Ovary (tissue), 10 donors: ENCODE measurements at places on chromosomes 2 and 18. TPM values are rescaled to one million over a fixed set of nuclear protein-coding genes. Genes with fewer than 3 reads are reported as not detected.

DNA sequence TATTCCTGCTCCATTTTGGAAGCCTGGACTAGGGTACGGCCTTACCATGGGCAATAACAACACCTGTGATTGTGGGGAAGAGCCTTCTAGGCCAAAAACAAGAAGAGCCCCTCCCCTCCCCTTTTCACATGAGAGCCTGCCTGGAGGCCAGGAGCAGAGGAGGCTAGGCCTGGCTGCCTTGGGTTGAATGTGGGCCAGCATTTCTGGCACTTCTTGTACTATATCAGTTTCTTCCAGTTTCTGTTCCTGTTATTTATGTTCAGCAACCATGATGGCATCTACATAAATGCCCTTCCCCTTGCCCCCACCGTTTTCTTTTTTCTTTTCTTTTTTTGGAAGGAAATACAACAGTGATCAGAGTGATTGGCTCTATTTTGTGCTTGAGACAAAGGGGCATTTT lies 58.4 kb downstream of the KCTD18 start:
- no peak for DNase-seq

DNA sequence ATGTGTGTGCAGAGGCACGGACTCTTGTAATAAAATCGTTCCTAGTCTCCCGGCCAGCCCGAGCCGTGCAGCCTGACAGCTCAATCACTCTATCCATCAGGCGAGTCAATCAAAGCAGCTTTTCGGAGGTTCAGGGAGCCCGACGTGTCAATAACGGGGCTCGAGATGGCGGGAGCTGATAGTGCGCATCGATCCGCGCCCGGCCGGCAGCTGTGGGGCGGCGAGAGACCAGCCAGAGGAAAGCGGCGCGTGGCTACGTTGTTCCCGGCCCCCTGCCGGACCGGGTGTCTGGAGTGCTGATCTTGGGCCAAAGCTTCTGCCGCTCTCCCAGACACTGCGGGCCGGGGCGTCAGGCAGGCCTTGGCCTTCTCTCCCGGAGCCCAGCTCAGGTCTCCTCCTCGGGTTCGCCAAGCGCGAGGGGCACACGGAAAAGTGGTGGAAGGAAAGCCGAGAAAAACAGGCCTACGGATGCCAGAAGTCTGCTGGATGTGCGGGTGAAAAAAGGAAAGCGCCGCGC lies 2.4 kb downstream of the EN1 start:
- no peak for DNase-seq

The NCL gene
- total RNA-seq, result 509 TPM

DNA sequence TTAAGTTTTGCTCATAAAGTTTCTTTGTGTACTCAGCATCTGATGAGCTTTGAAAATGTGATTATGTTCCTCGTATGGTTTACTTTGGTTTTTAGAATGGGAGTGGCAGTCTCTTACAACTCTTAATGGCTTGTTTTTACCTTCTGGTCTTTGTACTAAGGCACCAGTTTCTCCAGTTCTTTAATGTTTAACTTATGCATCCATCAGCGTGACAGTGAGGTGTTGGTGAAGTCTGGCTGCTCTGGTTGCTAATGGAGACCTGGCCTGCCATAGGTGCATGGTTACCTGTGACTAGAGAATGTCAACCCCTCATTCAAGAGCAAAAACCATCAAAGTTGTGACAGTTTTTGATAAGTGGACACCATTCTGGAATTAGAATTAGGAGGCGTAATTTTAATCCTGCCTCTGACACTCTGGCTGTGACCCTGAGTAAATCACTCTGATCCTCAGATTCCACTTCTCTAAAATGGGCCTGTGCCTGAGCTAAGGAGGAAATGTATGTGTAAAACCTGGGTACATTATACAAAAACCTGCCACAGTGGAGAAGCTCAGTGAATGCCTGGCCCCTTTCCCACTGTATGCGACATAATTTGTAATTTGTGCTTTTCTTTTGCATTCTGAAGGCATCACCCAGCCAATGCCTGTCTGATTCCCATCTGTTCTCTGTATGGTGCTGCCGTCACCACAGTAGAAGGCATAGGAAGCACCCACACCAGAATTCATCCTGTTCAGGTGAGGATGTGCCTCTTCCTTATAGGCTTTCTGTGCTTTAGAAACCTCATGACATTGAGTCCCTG lies 11.2 kb downstream of the AOX1 start:
- DNase-seq, result no peak

DNA sequence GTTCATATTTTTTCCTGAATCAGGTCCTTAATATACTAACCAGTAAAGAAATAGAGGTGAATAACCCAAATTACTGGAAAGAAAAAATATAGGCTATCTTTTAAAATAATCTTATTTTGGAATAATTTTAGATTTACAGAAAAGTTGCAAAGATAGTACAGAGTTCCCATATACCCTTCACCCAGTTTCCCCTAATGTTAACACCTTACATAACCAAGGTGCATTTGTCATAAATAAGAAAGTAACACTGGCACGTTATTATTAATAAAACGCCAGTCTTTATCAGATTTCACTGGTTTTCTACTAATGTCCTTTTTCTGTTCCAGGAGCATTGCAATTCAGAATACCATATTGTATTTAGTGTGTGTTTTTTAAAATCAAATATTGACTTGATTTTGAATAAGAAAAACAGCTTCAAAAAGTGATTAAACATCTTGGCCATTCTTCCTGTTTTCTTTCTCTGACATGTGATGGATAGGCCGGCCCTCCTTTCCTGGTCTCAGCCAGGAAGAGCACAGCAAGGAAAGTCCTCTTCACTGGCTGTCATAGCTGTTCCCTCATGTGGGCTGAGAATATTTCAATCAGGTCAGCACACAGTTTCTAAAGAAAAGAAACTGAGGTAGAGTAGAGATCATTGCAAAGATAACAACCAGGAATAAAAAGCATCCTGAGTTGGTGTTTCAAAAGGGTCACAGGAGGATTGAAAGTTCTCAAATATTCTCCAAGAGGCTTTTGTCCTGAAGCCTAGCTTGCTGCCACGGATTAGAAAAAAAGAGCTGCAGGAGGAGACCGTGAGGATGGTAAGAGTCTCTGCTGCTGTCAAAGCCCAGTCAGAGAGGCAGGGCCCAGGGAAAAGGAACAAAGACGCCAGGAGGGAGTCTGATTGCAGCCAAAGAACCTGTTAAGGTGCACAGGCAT lies 79.3 kb upstream of the ARL5A start:
- DNase-seq, result no peak

DNA sequence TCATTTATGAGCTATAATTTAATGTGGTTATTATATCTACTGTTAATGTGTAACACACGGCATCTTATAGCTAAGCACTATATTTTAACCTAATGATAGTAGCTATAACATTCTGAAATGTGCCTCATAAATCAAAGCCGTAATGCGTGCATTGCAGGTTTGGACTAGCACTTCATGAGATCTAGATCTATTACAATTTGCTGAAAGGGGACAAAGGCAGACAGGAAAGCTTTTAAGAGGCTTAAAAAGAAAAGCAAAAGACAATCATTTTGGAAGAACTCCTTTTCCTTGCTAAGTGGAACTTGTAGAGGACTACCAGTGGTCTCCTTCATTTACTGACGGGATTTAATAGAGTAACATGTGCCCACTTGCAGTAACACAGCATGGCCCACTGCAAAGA lies 213.1 kb downstream of the NBAS start:
- DNase-seq, result no peak

- DNase-seq, result peak; percentile 14
These were observed 73.0 kb upstream of the YWHAQ start for GRCh38 chr2:9703701-9704221.

The BCL11A gene
- total RNA-seq, result 2.1 TPM

DNA sequence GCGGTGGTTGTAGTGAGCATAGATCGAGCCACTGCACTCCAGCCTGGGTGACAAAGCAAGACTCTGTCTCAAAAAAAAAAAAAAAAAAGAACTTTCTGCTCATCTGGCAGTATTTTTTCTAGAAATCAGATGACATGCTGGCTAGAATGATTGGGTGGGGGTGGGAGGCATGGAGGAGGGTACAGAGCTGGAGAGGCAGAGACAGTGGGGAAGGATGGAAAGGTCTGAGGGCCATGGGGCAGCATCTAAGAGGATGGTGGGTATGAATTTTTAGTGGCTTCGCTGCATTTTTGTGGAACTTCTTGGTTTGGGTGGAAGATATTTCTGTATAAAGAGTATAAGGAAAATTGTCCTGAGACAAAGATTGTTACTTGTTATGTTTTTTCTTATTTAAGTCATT lies 23.3 kb downstream of the ARMC9 start:
- no peak for DNase-seq

The CDKL4 gene
- total RNA-seq, result 0.91 TPM

GRCh38 chr2:75476761-75477160 lies 84.0 kb downstream of the EVA1A start:
- no peak for DNase-seq

The TMEM178A gene
- 2.6 TPM for total RNA-seq

DNA sequence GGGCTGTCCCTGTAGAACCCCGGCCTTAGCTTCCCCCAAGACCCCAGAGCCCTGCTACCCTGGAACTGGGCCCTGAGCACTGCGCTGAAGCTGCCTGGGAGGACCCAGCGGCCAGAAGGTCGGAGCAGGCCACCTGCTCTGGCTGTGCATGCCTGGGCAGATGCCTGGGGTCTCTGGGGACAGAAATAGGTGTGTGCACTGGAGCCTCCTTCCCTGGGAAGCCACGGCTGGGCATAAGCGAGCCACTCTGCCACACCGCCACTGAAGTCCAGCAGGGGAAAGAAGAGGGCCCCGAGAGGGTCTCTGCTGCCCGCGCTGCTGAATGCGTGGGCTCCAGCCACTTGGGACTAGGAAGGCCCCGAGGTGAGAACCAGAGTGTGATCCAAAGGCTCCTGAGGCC lies 6.7 kb downstream of the GBX2 start:
- no peak for DNase-seq

GRCh38 chr2:189854187-189854586 lies 69.9 kb downstream of the PMS1 start:
- DNase-seq, result no peak

DNA sequence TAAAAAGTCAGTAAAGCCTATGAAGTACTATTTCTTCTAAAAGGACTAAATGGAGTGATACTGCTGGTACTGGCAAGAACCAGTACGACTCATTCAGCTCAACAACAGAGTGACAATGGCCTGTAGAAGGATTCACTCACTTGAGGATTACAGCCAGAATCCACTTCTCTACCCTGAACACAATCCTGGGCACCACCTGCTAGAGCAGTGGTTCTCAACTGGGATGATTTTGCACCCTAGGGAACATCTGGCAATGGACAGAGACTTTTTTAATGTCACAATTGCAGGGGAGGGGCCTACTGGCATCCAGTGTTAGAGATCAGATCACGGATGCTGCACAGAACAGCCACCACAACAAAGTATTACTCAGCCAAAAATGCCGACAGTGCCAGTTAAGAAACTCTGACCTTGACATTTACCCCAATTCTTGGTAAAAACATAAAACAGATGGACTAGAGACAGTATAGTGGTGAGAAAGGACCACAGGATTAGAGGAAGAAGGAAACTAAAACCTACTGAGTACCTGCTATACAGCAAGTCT lies 5.0 kb downstream of the SPIRE1 start:
- DNase-seq, result no peak

DNA sequence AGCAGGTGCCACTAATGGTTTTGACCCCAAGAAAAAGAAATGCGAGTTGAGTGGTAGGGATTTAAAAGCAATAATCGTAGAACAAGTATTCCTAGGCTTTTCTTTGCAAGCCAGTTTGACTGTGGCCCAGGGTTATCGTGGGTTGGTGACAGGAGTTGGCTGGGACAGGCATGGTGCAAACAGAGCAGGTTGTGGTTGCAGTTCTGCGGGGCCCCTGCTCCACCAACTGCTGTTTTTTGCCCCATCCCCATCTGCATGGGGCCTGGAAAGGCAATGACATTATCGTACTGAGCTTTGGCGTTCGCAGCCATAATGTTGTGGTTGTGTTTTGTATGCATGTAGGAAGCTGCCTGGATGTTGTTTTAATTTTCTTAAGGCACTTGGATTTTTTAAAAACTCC lies 274.0 kb downstream of the TSN start:
- DNase-seq, result no peak

- DNase-seq, result no peak
These were observed 11.1 kb downstream of the CAVIN2 start for GRCh38 chr2:191835539-191836350.

The SLC30A3 gene
- 0.23 TPM for total RNA-seq

DNA sequence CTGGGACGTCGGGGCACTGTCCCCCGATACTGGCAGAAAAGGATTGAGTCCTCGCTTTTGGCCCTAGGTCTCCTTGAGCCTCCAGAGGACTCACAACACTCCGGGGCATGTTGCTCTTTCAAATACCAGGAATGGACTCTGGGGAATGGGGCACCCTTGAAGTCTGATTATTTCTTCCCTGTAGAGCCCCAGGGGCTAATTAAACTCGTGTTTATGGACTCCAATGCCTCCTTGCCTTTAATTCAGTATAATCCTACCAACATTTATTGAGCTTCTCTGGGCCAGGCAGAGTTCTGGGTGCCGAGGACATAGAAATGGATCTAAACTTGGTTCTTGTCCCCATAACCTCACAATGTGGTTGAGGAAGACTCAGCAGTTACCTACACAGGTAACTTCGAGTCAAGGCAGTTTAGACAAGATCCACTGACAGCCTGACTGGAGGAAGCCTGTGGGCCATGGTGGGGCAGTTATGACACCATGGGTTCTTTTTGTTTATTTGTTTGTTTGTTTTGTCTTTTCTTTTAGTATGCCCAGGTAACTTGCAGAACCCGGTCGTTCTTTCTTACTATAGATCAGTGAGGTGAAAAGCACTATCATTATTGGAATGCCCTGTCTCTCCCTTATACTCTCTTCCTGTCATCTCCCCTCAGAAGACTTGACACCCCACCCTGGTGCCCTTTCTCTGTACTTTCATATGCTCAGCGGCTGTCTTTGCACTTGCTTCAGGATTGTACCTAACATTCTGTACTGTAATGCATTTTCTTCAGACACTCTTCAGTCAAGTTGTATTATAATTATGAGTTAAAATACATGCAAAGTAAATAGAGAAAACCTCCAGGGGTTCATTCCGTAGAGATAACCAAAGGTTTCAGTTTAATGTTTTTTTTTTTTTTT lies 3.2 kb downstream of the CFLAR start:
- no peak for DNase-seq

GRCh38 chr2:142545036-142545435 lies 332.4 kb upstream of the KYNU start:
- no peak for DNase-seq

DNA sequence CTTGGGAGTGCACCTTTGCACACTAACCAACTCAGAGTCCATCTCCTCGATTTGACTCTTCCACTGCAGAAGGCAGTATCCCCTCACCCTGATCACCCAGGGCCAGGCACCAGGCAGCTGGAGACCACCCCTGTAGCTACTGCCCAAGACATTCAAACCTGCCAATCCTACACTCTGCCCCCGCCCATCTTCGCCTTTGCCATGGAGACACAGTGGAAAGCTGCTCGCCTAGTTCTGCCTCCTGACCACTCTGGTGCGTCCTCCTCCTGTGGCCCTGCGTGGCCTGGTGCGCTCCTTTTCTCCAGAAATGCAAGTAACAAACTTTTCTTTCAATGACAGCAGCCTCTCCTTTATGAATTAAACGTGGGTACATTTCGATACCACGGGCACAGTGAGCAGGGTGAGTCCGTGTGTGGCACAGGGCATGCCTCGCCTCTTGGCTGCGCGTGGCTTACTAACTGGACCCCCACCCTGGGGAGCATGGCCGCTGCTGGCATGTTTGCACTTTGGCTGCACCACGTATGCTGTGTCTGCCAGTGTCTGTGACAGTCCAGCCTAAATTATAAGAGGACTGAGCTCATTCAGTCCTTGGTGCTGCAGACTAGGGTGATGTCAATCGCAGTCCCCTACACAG lies 47.6 kb downstream of the LONRF2 start:
- DNase-seq, result no peak

GRCh38 chr2:62240546-62240945 lies 44.6 kb downstream of the B3GNT2 start:
- no peak for DNase-seq
